ENCODE measurements at places on chromosomes 6 and 20.

GRCh38 chr6:15364401-15365037, 118.7 kb downstream of the JARID2 start:
- DNase-seq = no peak

- no peak for DNase-seq
Measured at GRCh38 chr20:16018881-16019280, 554.4 kb downstream of the KIF16B start.

DNA sequence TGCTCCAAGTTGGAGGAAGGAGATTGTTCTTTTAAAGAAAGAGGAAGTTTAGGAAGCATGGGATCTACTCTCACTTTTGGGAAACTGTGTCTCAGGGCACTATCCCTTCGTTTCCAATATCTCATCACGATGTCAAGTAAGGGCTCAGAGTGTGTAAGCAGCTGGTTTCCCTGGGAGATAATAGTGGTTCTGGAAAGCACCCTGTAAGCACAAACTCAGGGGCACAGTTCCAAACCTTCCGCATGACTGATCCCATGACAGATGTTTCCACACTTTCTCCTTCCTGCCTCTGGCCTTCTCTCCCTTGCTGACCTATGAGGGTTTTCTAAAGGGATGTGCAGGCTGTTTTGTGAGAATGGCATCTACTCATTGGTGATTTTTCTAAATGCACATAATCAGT, 33.9 kb downstream of the ADTRP start:
- DNase-seq = no peak

- no peak for DNase-seq
Measured at GRCh38 chr6:104123227-104123626, 736.5 kb downstream of the HACE1 start.

DNA sequence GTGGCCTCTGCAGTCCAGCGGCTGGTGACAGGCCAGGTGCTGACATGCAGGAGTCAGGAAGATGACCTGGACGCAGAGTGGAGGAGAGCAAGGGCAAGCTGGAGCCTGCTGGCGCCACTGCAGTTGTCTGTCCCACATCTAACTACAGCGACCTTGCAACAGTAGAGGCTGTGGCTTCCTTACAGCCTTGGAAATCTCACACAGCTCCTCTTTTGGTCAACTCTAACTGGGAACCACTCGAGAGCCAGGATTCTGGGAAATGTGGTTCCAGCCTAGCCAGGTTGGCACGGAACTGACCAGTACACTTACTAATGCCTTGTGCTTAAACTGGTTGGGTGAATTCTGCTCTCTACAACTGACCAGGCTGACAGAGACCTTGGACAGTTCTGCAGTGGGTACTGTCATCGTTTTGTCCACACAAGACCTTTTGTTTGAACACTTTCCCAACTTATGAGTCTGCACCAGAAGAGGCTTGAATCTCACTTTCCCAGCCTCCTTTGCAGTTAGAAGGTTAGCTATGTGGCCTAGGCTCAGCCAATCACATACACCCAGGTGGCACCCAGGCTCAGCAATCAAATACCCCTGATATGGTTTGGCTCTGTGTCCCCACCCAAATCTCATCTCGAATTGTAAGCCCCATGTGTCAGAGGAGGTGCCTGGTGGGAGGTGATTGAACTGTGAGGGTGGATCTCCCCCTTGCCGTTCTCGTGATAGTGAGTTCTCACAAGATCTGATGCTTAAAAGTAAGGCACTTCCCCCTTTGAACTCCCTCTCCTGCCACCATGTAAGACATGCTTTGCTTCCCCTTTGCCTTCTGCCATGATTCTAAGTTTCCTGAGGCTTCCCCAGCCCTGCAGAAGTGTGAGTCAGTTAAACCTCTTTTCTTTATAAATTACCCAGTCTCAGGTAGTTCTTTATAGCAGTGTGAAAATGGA, 153.5 kb downstream of the ZMYND8 start:
- DNase-seq = no peak

DNA sequence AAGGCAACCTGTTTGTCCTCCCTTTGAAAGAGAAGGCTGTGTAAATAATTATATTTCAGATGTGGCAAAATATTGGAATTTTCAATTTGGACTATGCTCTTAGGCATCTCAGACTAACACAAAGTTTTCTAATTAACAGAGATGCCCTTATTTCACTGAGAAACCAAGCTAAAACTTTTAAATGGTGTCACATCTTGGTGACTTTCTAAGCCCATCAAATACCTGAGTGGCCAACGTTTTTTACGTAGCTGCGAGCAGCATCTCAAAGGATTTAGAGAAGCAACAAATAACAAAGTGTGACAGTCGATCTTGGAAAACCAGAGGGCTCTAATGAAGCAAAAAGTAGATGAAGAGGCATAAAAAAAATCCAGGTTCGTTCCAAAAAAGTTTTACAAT, 3.4 kb upstream of the HEY2 start:
- DNase-seq = no peak

DNA sequence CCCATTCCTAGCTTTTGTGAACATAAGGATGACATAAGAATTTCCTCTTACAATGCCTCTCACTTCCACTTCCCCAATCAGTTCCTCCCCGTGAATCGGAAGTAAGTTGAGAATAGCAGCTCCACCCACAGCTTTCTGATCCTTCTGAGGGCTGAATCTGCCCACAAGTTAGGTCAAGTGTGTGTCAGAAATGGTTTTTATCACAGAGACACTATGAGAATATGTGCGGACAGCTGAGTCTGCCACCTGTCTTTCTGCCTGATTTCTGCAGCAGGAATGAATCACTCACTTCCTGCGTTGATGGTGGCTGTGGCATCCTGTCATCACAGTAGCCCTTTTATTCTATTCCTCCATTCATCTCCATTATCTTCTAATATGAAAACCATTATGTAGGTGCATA, 70.2 kb downstream of the RIN2 start:
- DNase-seq = peak; percentile 71

- no peak for DNase-seq
Measured at GRCh38 chr6:130262008-130262407, 39.3 kb upstream of the SAMD3 start.

GRCh38 chr20:51221791-51222408, 199.0 kb upstream of the KCNG1 start:
- DNase-seq = peak; percentile 55

- DNase-seq = peak; percentile 79
Measured at GRCh38 chr20:50919567-50919966, 11.7 kb downstream of the ADNP start.

DNA sequence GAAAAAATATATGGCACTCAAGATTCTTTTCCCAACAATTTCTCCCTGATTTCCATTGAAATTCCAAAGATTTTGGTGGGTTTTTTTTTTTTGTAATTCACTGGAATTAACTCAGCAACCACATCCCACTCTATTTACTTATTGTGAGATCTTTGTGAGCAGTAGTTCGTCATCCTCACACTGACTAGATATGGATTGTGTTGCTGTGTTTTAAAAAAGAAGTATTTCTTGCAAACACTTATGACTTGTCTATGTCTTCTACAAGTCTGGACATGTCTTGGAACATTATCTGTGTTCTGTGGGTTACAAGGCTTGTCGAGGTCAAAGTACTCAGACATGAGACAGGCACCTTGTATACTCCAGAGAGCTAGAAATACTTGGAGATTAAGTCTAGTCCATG, 7.3 kb upstream of the TENT5A start:
- peak; percentile 82 for DNase-seq

DNA sequence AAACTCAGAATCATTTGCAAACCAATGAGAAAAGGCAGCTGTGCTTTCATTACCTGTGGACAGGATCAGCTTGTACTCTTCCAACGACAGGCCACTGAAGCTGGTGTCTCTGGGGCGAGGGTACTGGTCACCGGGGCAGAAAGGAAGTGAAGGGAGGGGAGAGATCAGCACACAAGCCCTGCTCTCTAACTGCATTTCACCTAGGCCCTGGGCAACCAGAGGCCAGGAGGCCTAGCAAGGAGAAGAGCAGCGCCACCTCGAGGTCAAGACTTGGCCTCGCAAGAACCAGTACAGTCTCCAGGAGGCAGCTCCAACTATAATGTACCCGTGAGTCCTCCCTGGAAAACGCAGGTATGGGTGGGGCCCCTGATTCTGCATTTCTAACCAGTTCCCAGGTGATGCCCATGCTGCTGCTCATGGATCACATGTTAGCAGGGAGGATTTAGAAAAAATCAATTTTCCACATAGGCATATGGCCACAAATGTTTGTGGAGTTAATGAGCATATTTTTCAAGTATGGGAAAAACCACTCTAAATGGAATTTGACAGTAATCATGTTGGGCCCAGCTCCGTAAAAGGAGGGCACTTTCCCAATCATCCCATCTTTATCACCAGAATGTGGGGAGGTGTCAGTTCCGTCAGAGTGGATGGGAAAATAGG, 11.0 kb downstream of the UQCC2 start:
- DNase-seq = peak; percentile 42

- no peak for DNase-seq
Measured at GRCh38 chr20:22418738-22419137, 165.6 kb downstream of the FOXA2 start.

DNA sequence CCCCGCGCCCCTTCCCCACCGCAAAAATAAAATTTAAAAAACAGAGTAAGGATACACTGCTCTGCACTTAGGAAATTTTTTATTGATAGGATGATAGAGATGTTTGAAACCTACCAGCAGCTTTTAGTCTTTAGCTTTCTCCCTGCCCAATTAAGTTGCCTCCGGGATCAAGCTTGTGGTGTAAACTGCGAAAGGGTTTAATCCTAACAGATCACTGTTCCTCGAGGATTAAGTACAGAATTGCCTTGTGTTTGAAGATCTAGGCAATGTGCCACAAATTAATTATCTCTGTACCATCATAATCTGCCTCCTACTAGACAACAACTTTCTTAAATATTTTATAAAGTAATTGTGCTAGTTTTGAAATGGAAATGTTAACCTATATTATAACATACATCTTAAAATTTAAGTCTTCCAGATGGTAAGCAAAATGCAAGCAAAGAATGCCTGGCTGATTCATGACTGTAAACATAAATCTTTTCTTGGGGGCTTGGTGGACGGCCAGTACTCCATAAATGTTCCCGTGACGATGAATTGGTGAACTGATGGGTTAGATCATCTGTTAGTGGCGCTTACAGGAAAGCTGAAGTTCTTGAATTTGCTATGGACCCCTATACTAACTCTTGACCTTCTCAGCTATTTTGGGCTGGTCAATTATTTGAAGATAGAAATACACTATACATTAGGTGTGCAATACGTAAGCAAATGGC, 58.0 kb upstream of the ARHGAP18 start:
- no peak for DNase-seq

- DNase-seq = peak; percentile 95
Measured at GRCh38 chr6:158411998-158412397, 99.7 kb downstream of the TULP4 start.

DNA sequence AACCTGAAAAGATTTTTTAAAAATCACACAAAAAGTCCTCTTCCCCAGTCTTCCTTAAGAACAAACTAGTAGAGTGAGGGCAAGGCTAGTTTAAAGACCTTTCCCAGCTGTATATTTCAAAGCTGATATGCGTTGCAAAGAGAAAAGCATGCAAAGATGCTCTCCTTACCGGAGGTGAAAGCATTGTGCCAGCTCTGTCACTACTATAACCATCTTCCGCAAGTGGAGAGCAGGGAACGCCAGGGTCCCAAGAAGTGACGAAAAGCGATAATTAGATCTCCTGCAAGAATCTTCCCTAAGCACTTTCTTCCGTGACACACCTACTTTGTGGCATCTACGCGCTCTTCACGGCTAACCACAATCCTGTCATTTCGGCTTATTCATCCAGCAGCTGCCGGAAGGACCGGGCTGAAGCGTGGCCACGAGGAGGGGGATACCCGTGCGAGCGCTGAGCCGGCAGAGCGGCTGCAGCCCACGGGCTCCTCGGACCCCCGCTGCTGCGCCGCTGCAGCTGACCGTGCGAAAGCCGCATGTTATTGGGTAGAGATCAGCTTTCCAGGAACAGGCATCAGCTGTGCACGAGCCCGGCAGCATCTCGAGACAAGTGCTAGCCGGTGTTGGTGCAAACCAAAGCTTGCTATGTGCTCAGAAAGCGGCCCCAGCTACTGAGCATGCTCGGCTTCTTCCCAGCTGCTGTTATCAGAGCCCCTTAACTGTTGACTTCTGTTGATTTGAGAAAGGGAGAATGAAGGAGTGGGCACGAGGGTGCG, 57.2 kb upstream of the ARHGAP18 start:
- peak; percentile 71 for DNase-seq

GRCh38 chr6:92715991-92716390, 703.4 kb downstream of the EPHA7 start:
- no peak for DNase-seq

DNA sequence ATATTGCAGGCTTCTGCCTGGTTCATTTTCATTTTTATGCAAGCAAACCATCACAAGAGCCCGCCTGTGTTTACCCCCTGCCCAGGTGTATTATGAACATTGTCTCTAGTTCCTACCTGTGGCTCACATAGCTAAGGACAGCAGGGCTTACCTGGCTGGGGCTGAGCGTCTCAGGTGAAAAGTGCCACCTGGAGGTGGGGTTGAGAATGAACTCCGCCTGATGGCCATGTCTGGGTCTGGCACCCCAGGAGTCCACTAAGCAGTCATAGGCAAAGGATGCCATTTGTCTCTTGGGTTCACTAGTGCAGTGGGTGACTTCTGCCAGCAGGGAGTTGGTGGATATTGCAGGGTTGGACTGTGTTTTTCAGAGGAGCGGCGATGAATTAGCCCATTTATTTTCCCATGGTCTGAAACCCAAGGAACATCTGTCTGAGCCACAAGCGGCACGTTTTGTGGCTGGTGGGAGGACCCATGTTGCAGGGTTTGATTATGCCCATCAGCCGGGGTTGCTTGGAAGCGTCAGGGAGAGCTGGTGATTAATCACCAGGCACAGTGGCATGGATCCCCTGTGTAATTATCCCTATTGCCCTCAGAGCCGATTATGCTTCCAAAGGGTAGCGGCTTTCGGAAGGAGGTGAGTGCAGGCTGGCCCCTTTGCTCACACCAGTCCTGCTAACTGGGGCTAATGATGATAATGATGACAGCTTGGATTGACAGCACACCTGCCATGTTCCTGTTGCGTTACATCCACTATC, 92.1 kb downstream of the CDH26 start:
- DNase-seq = peak; percentile 71

GRCh38 chr6:43355862-43356590, 13.4 kb downstream of the ZNF318 start:
- peak; percentile 19 for DNase-seq

GRCh38 chr20:25005220-25005619, 12.7 kb upstream of the APMAP start:
- no peak for DNase-seq

DNA sequence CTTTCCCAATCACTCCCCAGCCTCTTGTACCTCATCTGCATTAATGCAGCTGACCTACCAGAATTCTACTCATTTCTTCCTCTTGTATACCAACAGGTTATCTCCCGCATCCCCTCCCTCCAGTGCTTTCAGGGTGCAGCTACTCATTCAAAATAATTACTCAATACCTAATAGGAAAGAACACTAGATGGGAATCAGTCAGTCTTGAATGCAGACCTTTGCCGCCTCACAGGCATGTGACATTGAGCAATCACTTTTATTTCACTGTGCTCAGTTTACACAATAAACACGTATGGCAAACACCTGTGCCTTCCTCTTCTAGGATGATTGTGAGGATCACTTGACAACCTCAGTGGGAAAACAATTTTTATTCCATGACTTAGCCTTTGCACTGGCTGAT, 13.3 kb downstream of the ZSCAN31 start:
- DNase-seq = no peak

- no peak for DNase-seq
Measured at GRCh38 chr6:159753081-159753872, 8.6 kb upstream of the ACAT2 start.

All from foreskin keratinocyte (primary cell).